Fibroblast of lung (primary cell): ENCODE measurements at places on chromosomes 1 and 21. TPM values are rescaled to one million over a fixed set of nuclear protein-coding genes. Genes with fewer than 3 reads are reported as not detected.

DNA sequence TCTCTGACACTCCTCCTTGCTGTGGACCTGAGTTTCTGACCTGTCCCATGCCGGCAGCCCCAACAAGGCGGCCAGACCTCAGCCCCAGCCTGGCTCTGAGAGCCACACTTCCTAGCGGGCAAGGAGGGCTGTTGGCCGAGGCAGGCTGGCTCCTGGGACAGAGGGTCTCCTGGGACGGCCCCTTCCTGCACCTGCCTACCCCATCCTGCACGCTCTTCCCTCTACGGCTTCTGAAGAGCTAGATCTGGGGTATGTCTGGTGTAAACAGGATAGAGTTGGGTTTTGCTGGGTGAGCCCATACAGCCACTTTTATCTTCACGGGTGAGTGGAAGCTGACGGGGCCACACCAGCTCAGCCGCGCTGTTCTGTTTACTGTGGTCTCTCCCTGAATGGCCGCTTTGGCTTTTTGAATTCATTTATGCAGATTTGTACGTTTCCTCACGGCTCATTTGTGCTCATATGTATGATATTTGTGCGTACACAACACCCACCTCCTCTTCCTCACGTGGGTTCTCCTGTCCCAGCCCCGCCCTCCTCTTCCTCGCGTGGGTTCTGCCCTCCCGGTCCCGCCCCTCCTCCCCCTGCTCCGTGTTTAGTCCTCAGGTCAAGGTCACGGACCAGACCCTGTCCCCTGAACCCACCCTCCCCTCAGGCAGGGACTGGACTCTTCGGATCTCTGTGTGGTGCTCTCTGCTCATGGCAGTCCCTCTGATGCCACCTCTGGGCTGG, 34.7 kb upstream of the POFUT2 start:
- DNase-seq: no peak

DNA sequence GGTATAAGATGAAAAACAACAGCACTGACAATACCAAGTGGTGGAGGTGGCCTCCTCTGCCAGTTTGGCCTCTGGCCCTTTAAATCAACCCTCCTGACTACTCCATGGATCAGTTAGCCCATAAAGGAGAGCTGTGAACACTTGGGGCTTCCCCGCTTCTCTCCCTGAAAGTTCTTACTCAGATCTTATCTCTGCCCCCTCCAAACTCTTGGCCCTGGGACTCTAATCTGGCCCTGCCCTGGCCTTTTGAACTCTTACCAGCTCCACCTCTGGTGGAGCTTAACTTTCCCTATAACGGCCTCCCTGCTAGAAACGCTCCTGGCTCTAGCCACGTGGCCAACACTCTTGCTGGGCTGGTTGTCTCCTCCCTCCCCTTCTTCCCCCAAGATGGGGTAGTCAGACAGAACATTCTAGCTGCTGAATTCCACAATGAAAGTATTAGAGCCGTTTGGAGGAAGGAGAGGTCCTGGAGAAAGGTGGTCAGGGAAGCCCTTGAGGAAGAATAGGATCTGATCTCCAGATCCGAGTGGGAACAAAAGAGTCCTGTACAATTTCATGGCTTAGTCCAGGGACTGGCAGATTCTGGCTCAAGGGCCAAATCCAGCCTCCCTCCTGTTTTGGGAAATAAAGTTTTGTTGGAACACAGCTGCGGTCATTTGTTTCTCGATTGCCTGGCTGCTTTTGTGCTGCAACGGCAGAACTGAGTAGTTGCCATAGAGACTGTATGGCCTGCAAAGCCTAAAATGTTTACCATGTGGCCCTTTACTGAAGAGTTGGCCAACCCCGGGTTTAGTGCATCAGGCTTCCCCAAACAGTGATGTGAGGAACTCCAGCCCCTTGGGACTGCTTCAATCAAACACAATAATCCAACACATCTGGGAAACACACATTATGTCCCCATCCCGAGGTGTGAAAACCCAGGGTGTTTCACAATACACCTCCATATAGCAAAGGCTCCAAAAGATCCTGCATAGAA, 9.5 kb upstream of the PIGR start:
- DNase-seq: peak; percentile 12

DNA sequence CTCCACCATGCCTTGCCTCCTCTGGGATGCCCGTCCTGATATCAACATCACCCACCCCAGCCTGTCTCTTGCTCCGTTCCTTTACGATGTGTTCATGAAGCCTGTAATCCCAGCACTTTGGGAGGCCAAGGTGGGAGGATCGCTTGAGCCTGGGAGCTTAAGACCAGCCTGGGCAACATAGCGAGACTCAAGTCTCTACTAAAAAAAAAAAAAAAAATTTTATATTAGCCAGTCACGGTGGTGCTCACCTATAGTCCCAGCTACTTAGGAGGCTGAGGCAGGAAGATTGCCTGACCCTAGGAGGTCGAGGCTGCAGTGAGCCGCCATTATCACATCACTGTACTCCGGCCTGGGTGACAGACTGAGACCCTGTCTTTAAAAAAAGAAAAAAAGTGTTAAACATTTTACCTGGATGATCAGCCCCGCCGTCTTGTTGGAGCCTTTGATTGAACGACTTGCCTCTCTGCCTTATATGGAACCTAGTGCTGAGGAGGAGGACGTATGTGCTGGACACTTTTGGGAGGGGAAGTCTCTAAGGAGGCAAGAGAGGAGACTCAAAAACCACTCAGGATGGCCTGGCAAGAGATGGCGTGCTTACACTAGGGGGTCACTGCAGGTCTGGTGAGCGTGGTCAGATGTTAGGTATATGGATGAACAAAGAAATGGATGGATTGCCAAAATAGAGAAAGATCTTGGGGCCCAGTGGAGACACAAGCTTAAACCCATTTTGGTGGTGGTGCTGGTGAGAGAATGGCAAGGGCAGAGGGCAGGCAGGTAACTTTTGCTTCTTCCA, 80.5 kb upstream of the IFFO2 start:
- DNase-seq: no peak

GRCh38 chr21:41375875-41376274, 14.0 kb downstream of the MX2 start:
- DNase-seq: no peak

DNA sequence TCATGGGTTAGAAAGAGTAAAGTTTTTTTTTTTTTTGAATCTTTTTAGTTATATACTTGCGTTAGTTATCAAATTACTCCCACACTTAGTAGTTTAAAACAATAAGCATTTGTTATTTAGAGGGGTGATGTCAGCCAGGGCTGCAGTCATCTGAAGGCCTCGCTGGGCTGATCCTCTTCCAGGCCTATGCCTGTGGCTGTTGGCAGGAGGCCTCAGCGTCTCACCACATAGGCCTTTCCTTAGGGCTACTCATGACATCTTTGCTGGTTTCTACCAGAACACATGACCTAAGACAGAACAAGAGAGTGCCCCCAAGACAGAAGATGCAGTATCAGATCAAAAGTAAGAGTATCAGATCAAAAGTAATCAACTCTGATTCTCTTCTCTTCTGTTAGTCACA, 167.4 kb downstream of the HHAT start:
- DNase-seq: peak; percentile 4

DNA sequence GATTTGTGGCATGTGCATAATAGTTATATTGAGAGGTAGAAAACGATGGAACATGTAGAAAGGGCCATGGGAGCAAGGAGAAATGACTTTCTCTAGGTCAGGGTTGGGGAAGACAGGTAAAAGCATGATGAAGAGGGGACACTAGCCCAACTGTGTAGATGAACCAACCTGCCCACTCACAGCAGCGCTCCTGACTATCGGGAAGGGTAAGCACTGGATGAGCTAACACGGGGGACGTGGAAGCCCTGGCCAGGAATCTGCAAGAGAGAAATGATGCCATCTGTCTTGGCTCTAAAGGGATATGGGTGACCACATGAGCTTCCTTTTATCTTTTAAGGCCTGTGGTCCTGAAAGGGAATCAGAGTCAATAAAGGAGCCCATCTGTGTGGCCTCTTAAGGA, 36.2 kb upstream of the TMEM125 start:
- DNase-seq: no peak

- peak; percentile 87 for DNase-seq
These were observed 47.0 kb downstream of the F5 start for GRCh38 chr1:169538998-169539871.

DNA sequence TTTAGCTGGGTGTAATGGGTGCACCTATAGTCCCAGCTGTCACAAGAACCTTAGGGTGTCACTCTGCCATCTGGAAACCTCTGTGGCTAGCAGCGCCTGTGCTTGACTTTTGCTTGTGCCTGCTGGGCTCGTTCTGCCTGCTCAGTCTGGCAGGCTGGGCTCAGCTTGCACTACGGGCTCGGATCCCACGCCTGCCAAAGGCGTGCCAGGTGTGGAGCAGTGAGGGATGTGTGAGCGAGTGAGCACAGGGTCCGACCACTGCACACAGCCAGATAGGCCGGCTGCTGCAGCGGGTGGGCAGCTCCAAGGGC, 2.8 kb upstream of the LSM10 start:
- DNase-seq: no peak

DNA sequence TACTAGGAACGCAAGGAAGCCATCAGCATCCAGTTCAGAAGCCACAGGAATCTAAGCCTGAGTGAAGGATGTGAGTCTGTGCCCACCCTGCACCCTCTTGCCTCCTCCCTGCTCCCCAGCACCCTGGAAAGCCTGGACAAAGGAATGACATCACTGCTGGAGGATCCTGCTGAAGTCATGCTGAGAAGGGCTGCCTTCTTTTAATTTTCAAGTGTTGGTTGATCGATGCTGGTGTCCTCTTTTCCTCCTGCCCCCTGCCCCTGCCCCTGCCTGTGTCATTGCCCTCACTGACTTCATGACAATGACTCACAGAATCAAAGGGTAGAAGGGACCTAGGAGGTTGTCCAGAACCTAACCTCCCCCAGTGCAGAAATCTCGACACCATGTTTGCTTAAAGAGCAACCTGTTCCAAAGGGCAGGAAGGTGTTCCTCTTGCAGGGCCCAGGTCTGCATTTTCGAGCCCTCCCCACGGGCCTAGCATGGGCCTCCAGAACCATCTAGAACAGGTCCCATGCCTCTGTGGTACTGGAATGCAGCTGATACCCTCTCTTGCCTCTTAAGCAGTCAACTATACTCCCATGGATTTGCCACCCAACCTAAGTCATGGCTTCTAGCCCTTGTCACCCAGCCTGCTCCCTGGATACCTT, 9.6 kb downstream of the DHRS3 start:
- DNase-seq: no peak

DNA sequence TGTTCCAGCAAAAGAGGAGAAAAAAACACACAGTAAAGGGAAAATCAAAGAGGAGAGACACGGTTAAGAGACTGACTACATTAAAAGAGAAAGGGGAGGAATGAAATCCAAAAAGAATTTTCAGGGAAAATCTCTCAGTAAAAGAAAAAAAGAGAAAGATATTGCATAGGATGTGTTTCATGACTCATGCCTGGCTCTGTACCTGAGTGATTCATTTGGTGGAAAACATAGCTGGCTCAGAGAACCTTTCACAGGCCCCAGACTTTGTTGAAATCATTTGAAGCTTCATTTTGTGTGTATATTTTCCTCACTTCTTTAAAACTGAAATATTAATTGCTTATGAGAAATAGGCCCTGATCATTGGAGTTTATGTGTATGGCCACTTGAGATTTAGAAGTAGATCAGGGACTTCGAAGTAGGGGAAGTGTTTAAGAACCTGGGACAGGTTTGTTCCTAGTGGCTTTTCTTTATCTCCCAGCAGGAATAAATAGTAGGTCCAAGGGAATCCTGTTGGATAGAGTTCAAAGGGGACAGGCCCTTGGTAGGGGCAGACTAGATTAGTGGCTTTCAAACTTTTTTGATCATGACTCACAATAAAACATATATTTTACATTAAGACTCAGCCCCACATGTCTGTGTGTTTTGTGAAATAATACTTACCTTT, 239.1 kb upstream of the SGIP1 start:
- DNase-seq: peak; percentile 65

- no peak for DNase-seq
These were observed 459.2 kb upstream of the DAB1 start for GRCh38 chr1:57882934-57883641.

- no peak for DNase-seq
These were observed 6.4 kb upstream of the EPHA2 start for GRCh38 chr1:16162163-16162822.

DNA sequence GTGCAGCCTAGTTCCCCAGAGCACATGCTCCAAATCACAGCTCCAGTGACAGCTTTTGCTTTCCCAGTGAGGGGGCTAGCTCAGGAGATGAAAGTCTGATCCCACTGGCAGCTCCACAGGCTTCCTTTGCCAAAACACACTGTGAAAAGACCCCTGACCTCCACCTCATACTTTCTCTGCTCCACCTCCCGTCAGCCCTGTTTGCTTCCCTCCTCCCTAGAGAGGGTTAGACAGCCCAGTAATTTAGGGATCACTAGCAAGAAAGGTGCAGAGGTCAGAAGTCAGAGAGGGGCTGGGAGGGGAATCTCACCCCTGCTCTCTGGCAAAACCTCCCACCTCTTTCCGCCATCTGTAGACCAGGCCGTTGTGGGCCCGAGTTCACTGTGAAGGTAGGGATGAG, 62.8 kb downstream of the PLXNA2 start:
- no peak for DNase-seq

- DNase-seq: no peak
These were observed 41.7 kb downstream of the NFIA start for GRCh38 chr1:61124078-61124477.

DNA sequence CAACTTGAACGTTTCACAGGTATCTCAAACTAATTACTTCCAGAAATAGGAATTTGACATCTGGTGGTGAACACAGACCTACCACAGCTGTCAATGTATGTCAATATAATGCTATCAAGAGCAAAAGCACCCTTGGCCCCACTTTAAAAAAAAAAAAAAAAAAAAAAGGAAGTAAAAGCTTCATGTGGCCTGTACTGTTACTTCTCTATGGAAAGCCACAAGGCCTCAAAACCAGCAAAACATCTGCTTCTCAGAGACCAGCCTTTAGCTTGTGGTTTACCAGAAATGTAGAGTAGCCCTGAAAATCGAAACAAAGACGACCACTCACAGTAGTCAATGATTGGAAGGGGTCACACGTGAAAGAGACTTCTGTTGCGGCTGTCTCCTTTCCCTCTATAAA, 109.6 kb downstream of the SLC45A1 start:
- no peak for DNase-seq

GRCh38 chr1:75797606-75798216, 1.0 kb downstream of the MSH4 start:
- DNase-seq: no peak

- DNase-seq: peak; percentile 91
These were observed 142.0 kb upstream of the ZNHIT6 start for GRCh38 chr1:85850238-85850637.

GRCh38 chr1:24266998-24267397, 52.2 kb upstream of the GRHL3 start:
- DNase-seq: no peak

FRRS1 gene
- 27.0 and 32.7 TPM in 2 replicates for total RNA-seq

WDR3 gene
- total RNA-seq: 15.7 TPM in 2 replicates

G0S2 gene
- total RNA-seq: 79.1 and 180 TPM in 2 replicates

ERG gene
- total RNA-seq: under 0.01 and 0.26 TPM in 2 replicates

CTH gene
- 3.6 and 9.7 TPM in 2 replicates for total RNA-seq

CA6 gene
- total RNA-seq: not detected in 2 replicates

NUP210L gene
- total RNA-seq: under 0.01 and 0.17 TPM in 2 replicates

DNM3 gene
- total RNA-seq: 1.8 and 3.6 TPM in 2 replicates
